ENCODE measurements at places on chromosomes 4 and X.

DNA sequence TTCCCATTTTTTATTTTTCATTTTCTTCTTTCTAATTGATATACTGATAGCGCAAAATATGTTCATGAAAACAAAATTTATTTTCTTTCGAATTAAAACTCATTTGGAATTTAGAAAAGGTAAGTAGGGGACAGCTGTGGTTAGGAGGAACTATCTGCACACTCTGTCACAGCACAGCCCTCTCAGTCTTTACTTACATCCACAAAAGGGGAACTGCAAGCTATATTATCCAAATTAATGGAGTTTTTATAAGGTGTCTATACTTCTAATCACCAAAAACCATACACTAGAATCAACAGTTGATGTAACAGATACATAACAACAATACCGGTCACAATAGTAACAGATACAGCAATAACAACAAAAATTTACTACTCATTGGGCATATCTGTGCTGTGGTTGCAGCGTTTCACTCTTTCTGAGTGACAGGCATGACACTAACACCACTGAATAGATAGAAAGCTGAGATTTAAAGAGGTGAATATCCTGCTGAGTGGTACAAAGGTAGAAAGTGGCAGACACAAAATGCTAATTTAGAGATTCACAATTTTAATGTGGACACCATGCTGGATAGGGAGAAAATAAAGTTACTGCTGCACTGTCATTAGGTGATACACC, 160.7 kb downstream of the PPP3CA start:
- no peak for DNase-seq

DNA sequence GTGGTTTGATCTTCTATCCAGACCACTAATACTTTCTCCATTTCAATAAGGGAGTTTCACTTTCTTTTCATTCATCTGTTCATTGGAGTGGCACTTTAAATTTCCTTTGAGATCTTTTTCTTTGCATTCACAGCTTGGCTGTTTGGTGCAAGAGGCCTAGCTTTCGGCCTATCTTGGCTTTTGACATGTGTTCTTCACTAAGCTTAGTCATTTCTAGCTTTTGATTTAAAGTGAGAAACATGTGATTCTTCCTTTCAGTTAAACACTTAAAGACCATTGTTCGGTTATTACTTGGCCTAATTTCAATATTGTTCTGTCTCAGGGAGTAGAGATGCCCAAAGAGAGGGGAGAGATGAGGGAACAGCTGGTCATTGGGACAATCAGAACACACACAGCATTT, 24.3 kb downstream of the CXCL13 start:
- DNase-seq: no peak

DNA sequence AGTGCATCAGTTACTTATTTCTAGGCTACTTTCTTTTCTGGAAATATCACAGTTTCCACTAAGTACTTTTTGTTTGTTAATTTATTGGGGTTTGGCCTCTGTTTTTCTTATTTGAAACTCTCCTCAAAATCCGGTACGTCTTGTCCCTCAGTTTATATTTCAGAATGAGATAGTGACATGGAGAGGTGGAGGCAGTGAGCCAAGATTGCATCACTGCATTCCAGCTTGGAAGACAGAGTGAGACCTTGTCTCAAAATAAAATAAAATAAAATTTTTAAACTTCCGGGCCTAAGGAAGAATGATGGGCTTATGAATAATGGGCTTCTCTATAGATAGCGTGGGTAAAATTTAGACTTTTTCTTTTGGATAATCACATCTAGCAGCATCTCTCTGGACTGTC, 567.8 kb downstream of the TRIML1 start:
- DNase-seq: no peak

DNA sequence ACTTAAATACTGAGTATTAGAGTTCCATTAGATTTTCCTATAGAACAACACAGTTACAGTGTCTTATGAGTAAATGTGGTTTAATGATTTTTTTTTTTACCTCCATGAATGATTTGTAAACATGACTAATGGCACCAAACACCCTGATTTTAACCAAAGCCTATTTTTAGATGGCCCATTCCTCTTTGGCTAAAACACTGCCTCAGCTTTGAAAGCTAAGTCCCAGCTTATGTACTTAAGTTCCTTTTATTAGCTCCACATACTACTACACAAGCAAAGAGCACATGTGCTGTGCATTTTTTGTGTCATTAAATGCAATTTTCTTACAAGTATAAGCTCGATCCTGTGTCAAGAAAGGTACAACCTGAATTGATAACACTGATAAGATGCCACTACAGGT, 575.6 kb upstream of the PITX2 start:
- no peak for DNase-seq

- DNase-seq: no peak
Measured at GRCh38 chr4:118224243-118224829, 128.5 kb downstream of the PRSS12 start.

Data from cortex of kidney (tissue), 1 donor.